ENCODE measurements at places on chromosomes 12 and 14.

- DNase-seq = peak; percentile 60
Observed at GRCh38 chr14:50531595-50532501, 521 bp downstream of the MAP4K5 start.

GRCh38 chr14:102511538-102511937, 2.0 kb upstream of the ANKRD9 start:
- no peak for DNase-seq

- DNase-seq = no peak
Observed at GRCh38 chr12:98514982-98515286, 456 bp upstream of the TMPO start.

- DNase-seq = no peak
Observed at GRCh38 chr12:26466726-26467125, 271.4 kb downstream of the SSPN start.

DNA sequence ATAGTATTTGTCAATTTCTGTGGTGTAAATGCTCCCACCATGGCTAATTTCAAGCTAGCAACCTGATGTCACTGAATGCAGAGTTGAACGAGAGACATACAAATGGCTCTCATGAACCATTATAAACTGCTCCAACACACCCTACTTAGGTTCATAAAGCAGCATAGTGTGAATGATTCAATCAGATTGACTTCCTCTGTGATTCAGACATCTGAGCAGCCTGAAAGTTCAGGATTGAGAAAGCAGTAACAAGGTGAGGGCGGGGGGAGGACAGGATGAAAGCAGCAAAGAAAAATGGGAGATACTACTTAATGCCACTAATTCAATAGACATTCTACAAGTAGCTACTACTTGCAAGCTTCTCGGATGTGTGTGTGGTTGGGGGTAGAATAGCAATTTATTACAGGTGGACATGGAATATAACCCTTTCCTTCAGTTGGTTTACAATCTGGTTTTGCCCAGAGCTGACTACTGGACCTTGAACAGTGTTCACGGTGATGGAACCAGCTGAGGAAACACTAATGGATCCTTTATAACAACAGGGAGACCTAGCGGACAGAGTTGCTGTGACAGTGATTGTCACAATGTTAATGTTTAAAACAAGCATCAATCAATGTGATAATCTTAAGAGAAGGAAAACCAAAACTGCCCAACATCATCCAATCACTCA, 52.5 kb upstream of the PELI2 start:
- no peak for DNase-seq

DNA sequence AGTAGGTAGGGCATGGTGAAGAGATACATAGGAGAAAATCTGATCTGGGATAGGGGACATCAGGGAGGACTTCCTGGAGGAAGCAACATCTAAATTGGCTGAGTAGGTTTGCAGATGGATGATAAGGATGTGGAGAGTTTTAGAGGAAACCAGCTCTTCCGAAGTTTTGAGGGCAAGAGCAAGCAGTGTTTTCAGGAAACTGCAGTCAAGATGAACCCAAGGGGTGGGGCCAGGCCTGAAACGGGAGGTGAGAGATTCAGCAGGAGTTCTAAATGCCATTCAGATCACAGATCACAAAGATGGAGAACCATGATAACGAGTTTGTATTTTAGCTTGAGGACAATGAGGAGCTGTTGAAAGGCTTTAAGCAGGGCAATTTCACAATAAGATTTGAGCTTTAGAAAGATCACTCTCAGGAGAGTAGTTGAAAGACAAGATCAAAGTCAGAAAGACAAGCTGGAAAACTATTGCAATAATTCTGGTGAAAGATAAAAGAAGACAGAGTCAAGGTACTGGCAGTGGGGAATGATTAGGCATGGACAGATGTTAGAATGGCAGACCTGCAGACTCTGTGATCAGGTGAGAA, 70.1 kb upstream of the PLXNC1 start:
- no peak for DNase-seq

- DNase-seq = no peak
Observed at GRCh38 chr14:59346796-59347510, 118.2 kb downstream of the GPR135 start.

GRCh38 chr12:111645433-111645832, 40.3 kb downstream of the BRAP start:
- DNase-seq = no peak

DNA sequence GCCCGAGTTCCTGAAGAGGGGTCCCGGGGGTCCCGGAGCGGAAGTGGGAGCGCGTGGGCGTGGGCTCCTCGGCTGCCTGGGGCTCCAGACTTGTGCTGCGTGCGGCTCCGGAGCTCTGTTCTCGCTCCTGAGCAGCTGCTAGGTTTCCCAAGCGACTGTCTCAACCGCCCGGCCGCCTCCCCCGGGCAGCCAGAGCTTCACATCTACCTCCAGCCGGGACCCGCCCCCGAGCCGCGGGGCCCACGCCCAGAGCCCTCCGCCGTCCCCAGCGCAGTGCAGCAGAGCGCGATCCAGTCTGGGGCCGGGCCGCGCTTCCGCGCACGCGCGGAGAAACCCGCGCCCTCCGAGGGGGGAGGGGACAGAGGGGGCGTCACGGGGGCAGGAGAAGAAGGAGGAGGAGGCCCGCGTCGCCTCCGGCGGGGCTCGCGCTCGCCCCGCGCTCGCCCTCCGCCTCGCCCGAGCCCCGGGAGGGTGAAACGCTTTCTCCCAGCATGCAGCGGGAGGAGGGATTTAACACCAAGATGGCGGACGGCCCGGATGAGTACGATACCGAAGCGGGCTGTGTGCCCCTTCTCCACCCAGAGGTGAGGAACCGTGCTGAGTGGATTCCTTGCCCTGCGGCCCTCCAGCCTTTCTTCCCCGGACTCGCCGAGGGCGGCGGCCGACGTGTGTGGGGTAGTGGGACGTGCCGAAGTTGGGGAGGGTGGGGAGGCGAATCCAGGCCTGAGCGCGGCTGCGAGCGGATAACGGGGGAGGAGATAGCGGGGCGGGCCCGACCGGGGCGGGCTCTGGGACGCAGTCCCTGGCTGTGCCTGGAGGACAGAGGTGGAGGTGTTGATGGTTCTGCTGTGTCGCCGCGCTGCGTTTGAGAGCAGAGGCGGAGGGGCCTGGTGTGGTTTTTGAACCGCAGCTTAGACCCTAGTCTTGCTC, at the start of gene ZDHHC17:
TSS of gene ZDHHC17 (plus strand) at position 370 of the 930 bp plus-strand sequence. CDS start at position 492, 122 bp downstream.
- DNase-seq = peak; percentile 70

DNA sequence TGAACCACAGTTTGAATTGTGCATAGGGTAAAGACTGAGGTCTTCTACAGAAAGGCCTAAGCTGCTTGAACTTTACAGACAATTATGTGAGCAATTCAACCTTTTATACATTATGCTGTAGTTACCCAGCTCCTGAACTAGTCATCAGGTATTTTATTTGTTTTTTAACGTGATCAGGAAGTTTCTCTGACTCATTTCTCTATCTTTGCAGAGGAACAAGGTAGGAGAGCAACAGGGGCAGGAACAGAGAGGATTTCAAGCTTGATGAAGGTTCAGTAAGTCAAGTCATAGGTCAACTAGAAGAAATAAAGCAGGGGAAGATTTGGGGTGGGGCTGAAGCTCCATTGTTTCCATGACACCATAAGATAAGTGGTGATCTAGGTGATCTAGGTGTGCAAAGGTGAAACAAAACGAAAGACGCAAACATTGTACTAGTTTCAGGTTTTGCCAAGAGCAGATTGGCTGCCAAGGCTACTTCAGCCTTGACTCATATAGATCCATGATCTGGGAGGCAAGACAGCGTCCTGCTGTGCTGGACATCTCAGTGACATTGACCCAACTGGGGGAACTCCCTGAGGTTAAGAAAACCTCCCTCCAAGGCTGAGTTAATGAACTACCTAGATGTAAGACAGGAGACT, 198.1 kb downstream of the DAD1 start:
- no peak for DNase-seq

DNA sequence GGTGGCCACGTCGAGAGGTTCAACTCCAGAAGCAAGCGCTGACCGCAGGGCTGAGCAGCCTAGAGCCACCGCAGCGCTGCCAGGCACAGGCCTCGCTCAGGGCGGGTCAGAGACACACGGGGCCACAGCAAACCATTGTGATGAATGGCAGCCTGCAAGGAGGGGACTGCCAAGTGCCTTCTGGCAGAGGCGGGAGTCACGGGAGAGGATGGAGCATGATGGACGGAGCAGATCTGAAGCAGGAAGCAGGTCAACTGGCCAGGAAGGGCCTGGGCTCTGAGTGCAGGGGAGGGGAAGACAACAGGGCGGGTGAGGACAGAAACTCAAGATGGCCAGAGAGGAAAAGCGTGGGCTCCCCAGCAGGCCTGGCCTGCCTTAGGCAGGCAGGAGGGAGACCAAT, 49.8 kb downstream of the CDC42BPB start:
- DNase-seq = no peak

GRCh38 chr14:24232645-24233537, at the start of gene GMPR2:
TSS of gene GMPR2 (plus strand) at chr14:24232929. CDS start at chr14:24233254, 325 bp downstream.
- peak; percentile 74 for DNase-seq

DNA sequence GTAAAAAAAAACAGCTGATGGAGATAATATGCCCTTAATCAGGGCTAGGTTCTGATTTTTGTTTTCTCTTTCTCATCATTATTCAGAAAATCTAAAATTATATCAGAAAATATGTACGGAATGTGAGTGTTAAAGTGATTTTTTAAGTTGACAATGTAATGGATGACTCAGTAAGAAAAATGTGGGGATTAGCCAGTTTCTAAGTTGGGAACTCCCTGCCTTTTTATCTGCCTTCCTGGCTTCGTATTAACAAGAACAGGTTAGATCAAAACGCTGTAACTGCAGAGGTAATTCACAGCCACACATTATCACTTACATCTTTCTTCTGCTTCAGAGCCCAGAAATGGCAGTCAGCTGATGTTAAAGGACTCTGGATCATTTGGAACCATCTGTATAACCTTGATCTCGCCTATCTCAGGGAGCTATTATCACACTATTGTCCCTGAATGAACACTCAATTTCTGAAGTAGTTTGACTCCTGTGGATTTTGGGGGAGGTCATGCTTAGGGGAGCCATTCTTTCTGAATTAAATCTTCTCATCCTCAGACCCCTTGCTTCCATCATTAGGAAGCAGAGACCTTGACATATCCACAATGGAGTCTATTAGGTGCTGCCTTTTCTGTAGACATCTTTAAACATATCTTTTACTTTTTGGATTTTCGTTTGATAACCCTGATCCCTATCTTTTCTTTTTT, 135.7 kb upstream of the SLC16A7 start:
- DNase-seq = no peak

DNA sequence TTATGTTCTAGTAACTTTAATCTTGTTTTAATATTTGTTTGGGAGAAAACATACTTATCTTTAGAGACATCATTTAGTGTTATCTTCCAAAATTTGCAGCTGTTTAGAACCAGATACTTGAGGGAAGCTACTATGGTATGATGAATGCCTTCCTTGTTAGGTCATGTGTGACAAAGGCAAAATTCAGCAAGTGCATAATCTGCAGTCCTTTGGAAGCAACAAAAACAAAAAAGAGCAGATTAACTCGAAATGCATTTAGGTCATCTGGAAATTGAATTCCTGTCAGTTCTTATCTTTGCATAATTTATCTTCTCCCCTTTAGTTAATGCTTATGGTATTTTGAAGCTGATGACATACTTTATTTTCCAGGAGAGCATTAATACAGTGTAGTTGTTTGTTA, 3.5 kb downstream of the FBXO34 start:
- no peak for DNase-seq

- DNase-seq = no peak
Observed at GRCh38 chr12:115998119-115998633, 279.3 kb downstream of the MED13L start.

GRCh38 chr12:104951759-104952509, 6.2 kb downstream of the SLC41A2 start:
- no peak for DNase-seq

DNA sequence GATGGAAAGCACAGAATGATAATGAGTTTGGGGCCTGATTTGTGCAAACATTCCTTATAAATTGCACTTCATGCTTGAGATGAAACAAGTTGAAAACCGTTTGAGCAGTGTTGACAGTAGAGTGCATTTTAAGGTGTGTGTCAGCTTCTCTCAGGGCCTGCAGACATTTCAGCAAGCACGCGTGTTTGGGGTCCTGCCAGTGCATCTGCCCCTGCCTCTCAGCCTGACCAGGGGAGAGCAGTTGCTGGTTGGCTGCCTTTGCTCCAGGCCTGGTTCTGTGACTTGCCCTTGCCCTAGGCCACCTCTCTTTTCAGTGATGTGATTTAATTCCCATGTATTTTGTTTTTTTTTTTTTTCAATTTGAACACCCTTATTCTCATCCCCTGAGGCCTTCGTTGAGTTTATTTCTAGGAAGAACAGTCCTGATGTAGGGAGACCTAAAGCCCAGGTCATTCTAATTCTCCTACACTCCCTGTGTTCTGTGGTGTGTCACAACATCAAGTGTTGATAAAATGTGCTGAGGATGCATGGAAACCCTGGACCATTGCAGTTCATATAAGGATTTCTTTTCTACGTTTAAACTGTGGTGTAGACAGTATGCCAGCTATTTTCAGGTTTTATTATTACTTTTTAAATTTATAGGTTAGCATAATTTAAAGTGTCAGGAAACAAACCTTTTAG, 40.1 kb upstream of the AMN start:
- no peak for DNase-seq

- DNase-seq = no peak
Observed at GRCh38 chr14:65446159-65446558, 33.6 kb downstream of the FUT8 start.

DNA sequence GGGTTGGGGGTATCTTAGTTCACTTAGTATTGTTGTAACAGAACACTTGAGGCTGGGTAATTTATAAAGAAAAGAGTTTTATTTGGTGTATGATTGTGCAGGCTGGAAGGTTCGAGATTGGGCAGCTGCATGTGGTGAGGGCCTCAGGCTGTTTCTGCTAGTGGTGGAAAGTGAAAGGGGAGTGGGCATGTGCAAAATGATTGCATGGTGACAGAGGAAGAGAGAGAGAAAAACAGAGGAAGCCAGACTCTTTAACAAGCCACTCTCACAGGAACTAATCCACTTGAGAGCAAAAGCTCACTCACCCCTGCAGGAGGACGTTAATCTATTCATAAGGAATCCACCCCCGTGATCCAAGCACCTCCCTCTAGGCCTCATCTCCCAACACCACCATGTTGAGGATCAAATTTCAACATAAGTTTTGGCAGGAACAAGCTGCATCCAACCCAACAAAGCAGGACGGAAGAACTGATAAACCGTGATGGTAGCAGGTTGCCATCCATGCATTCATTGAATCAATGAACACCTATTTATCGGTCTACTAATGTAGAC, 165.0 kb upstream of the GZMB start:
- DNase-seq = no peak

GRCh38 chr12:21499765-21500164, 1.7 kb downstream of the RECQL start:
- no peak for DNase-seq

GRCh38 chr14:64059454-64060198, 206.8 kb downstream of the SYNE2 start:
- no peak for DNase-seq
